ENCODE measurements at places on chromosomes 11 and 22.

DNA sequence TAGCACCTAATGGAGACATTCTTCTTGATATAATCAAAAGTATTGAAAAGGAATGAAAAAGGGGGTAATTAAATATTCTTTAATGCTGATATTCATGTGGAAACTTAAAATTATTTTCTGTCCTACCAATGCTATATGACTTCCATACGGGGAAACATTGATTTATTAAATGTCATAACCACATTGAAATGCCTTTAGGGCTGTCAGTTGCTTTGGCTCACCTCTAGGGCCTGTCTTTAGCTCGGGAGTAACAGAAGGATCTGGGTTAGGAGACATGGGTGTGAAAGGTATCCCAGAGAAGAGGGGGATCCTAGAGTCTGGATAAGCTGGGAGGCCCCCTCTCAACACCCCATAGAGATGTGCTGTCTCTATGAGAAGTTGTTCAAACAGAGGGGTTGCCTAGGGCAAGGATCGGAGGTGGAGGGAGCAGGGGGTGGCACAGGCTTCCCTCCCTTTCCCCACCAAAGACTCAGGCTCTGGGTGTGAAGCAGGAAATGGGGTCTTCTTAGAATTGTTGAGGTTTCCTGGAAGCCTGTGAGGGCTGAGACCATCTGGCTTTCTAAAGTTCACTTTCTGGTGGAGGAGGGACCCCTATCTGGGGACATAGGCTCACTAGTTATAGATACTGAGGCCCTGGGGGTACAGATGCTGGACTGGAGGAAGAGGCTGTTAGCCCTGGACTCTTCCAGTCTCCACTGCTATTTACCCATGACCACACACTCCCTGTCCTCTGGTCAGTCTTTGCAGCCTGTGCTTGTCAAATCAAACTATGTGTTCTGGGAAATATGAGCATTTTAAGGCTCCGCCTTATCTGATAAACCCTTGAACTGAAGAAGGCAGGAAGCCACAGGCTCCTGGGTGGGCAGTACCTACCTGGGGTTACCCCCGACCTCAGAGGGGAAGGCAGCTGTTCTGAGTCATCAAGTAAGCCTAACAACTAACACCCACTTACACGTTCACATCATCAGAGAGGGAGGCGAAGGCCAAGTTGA is 55.8 kb upstream of the RRAS2 start:
- DNase-seq: no peak

DNA sequence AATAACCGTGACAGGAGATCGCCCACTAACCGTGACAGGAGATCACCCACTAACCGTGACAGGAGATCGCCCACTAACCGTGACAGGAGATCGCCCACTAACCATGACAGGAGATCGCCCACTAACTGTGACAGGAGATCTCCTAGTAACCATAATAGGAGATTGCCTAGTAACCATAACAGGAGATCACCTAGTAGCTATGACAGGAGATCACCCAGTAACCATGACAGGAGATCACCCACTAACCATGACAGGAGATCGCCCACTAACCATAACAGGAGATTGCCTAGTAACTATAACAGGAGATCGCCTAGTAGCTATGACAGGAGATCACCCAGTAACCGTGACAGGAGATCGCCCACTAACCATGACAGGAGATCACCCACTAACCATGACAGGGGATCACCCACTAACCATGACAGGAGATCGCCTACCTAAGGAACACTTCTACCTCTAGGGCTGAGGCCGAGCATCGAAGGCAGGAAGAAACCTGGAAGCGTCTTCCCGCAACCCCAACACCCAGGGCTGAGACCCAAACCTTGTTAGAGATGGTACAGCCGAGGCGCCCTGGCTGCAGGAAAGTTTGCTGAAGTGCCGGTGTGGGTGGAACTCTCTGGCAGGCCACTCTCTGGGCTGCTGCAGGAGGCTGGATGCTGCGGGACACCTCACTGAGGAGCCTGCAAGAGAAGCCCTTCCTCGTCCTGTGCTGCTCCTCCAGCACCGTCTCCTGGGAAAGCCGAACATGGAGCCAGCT is 67.5 kb upstream of the THY1 start:
- peak; percentile 45 for DNase-seq

DNA sequence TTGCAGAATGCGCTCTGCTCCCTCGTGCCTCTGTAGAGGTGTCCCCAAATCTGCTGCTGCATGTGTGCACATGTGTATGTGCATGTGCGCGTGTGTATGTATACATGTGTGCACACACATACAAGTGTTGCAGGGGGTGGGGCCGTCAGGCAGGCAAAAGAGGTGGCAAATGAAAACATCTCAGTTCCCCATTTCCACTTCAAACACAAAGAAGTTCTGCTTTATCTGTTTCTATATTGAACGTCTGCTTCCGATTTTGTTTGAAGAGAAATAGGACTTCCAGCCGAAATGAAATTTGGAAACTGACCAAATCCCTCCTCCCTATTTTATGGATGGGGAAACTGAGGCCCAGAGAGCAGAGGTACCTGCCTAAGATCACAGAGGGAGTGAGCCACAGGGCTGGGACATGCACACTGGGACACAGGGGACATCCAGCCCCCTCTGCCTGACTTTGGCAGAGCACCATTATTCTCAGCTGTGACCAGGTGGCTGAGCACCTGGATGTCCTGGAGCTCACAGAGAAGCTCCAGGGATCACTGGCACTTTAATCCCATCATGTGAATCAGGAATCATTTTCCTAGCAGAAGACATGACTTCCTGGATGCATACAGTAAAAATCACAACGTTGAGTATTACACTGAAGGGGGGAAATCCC is 41.2 kb upstream of the ALX4 start:
- no peak for DNase-seq

- DNase-seq: no peak
Observed at GRCh38 chr11:34812905-34813576, 103.1 kb downstream of the APIP start.

DNA sequence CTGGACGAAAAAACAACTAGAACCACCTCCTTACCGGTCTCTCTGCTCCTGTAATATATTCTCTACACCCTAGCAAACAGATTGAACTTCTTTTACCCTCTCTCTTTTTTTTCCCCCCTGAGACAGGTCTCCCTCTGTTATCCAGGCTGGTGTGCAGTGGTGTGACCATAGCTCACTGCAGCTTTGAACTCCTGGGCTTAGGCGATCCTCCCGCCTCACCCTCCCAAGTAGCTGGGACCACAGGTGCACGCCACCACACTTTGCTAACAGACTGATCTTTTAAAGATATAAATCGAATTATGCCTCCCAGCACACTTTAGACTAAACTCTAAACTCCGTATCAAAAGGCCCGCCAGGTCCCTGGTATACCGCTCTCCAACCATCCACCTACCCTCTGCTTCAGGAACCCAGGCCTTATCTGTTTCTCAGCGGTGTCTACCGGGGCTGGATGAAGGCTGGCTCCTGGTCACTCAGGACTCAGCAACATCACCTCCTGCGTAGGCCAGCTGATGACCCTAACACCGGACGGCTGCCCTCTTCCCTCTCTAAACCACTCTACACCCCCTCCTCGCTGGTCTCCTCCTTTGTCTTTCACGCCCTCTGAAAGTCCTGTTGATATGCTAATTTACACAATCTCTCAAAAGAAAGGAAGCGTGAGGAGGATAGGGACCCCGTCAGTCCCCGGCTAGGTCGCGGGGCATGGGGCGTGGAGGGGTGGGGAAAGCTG is 745 bp downstream of the C22orf39 start:
- no peak for DNase-seq

DNA sequence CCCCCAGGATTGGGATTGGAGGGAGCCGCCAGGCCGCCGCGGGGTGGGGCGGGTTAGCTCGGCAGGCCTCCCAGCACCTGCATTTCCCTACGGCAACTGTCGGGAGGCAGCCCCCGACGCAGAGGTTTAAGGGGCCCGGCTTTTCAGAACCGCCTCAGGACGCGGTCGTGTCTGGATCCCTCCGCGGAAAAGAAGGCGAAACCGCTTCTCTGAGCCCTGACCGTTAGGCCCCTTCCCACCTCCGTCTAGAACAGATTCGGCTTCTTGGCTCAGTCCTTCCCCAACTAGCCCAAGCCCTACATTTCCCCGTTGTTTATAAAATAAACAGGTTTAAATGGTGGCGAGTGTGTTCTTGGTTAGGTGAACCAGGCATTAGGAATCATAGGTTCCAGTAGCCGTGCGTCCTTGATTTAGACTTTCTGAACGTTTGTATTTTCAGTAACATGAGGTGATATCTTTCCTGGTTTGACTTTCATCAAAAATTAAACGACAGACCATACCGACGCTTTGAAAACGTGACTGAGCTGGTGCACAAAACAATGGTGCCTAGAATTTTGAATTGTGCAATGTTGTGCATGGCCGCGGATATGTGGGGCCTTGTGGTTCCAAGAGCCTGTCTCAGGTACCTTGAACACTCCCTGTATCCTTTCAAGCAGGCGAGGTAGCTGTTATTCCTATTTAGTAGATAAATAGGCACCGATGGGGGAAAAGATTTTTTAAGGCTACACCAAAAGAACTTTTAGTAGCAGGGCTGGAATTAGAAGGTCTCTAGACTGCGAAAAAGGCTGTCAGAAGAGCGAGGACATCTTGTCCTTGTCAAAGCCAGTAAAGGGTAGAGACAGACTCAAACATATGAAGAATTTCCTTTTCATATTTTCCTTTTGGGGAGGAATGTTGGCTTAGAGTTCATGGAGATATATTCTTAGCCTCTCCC is 1.2 kb upstream of the HSPA8 start:
- DNase-seq: peak; percentile 58

GRCh38 chr11:82867495-82868082 is 32.6 kb downstream of the PRCP start:
- peak; percentile 84 for DNase-seq

DNA sequence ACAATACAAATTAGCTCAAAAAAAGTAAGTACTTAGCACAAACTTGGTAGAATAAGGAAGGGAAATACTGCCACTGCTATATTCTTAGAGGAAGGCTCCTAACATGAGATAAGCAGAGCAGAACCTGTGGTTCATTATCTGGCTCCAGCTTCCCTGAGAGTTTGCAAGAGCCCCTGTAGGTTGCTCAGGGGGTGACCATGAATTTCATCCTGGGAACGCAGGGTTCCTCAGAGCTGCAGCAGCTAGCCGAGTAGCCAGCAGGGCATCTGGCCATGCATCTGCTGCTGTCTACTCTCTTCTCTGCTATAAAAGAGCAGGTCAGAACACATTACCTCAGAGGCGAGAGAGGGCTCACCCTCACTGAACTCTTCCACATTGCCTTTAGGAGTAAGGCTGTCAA is 67.3 kb downstream of the TRPC6 start:
- DNase-seq: no peak

- DNase-seq: no peak
Observed at GRCh38 chr11:14141676-14142075, 179.2 kb downstream of the SPON1 start.

GRCh38 chr22:25161017-25161915 is 38.4 kb upstream of the CRYBB3 start:
- DNase-seq: no peak

- DNase-seq: no peak
Observed at GRCh38 chr11:11403763-11404725, 51.0 kb upstream of the CSNK2A3 start.

GRCh38 chr11:129286813-129287212 is 88.8 kb upstream of the BARX2 start:
- DNase-seq: no peak

- DNase-seq: no peak
Observed at GRCh38 chr11:108838792-108839105, 173.9 kb downstream of the DDX10 start.

- no peak for DNase-seq
Observed at GRCh38 chr11:133659538-133660201, 127.4 kb upstream of the OPCML start.

DNA sequence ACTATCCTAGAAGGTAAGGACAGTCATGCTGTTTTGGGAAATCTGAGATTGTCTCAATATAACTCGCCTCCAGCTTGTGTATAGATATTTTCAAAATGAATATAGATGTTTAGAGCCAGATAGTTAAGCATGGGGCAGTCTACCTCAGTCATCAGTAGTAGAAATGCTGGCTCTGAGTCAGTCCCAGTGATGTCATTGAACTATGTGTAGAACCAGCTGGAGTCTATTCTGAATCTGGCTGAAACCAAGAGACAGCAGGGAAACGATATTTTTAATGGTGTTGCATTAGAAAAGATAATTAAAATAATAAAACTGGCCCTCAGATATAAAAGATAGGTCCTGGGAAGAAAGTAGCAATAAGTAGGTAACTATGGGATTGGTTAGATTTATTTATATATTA is 25.9 kb downstream of the PIWIL4 start:
- peak; percentile 44 for DNase-seq

- no peak for DNase-seq
Observed at GRCh38 chr22:44862981-44863860, 110.8 kb downstream of the ARHGAP8 start.

- no peak for DNase-seq
Observed at GRCh38 chr11:44620328-44620725, 54.9 kb downstream of the CD82 start.

DNA sequence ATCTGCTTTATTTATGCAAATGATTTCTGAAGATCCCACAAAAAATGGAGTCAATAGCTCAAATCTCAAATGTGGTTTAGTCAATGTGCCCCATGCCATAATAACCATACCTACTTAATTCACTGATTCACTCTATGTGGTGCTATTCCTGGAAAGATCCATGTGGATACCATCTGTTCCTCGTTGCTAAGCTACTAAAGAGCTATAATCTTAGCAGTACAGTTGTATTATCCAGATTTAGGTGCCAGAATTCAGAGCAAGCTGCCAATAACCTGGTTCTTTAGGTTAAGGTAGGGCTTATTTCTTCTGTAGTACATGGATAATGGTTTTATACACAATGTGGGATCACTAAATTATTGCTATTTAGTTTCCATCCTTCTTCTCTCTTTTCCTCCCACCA is 974.7 kb upstream of the CCDC90B start:
- peak; percentile 55 for DNase-seq

DNA sequence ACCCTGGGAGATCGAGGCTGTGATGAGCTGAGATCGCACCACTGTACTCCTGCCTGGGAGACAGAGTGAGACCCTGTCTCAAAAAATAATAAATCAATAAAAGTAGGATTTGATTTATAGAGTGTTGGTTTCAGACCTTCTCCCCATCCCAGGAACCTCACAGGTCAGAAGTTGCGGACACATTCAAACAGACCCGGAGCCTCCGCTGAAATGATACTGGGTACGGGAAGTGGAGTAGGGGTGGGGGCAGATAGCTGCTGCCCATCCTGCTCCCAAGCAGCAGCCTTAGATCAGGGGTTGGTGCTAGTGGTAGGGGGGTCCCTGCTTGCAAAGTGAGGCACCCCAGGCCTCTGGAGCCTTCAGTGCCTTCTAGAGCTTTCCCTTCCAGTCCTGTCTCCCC is 7.8 kb downstream of the PRDM11 start:
- DNase-seq: no peak

GRCh38 chr11:65879617-65880016 is at the start of gene CTSW:
Gene CTSW, plus strand, starts transcription at chr11:65879837. Its CDS starts 18 bp downstream, at chr11:65879855.
- DNase-seq: no peak

GRCh38 chr11:127683321-127683720 is 682.8 kb upstream of the KIRREL3 start:
- no peak for DNase-seq

GRCh38 chr11:130897262-130898182 is 18.8 kb downstream of the SNX19 start:
- DNase-seq: peak; percentile 60

- DNase-seq: no peak
Observed at GRCh38 chr11:61711498-61711897, 31.3 kb downstream of the DAGLA start.

- DNase-seq: no peak
Observed at GRCh38 chr11:9014826-9015225, 11.0 kb upstream of the NRIP3 start.
